ENCODE measurements at places on chromosomes 16 and 17.

GRCh38 chr17:227078-227945 lies 45.9 kb upstream of the DOC2B start:
- DNase-seq = no peak

DNA sequence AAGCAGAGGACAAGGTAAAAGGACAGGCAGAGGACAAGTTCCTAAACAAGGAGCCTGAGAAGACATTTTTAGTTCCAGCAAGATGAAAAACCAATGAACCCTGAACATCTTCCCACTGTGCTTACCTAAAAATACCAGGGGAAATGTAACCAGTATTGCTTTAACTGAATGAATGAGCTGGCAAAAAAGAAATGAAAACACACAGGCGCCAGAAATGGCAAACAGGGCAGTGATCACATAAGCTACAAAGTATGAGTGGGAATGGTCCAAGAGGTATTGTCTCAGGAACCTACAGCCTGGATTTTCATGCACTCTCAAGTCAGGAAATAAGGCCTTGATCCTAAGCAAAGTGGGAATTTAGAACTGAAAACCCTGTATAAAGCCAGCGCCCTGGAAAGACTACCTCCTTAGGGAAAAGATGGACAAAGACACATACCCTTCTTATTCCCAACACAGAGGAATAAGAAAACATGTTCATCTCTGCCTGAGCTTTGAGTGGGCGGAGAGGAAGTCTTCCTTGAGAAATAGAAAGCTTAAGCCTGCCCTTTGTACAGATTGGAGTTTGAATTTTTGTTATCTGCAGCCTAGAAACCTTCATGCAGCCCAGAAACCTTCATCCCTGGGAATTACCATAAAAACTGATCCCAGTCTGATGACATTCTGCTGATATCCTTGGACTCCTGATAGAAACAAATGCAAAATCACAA lies 2.1 kb downstream of the CMTM2 start:
- DNase-seq = no peak

DNA sequence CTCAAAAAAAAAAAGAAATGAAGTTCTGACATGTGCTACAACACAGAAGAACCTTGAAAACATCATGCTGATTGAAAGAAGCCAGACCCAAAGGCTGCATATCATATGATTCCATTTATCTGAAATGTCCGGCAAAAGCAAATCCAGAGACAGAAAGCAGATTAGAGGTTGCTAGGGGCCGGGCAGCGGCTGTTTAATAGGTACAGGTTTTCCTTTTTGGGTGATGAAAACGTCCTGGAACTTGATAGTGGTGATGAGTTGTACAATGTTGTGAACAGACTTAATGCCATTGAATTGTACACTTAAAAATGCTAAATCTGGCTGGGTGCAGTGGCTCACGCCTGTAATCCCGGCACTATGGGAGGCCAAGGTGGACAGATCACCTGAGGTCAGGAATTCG lies 166.5 kb downstream of the NTN1 start:
- DNase-seq = no peak

- DNase-seq = peak; percentile 60
Measured at GRCh38 chr16:83953796-83954576, 946 bp downstream of the OSGIN1 start.

GRCh38 chr16:57563487-57563750 lies 21.0 kb downstream of the ADGRG5 start:
- no peak for DNase-seq

GRCh38 chr17:77307479-77308198 lies 166.9 kb downstream of the SEC14L1 start:
- DNase-seq = no peak

DNA sequence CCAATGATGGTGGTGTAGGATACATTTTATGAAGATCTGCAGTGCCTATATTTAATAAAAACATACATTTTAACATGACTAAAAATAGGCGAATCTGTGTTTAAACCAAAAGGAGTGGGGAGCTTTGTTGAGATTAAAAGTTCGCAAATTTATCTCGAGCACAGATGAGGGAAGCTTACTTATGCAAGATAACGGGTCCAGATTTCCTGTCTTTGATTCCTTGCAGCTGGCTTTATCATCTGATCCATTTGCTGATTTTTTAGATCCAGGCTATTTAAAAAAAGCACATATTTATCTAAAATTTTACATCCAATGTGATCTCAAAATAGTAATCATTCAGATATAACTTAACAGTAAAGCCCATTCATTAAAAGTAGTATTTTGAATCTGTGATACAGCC lies 57.0 kb upstream of the INTS2 start:
- no peak for DNase-seq

- peak; percentile 39 for DNase-seq
Measured at GRCh38 chr16:66740010-66740409, 11.4 kb downstream of the DYNC1LI2 start.

- DNase-seq = no peak
Measured at GRCh38 chr17:28948873-28949184, 2.5 kb downstream of the PHF12 start.

Measured in NCI-H69 (cell line).